Natural killer cell (primary cell): ENCODE measurements at places on chromosomes 16 and 17. TPM values are rescaled to one million over a fixed set of nuclear protein-coding genes. Genes with fewer than 3 reads are reported as not detected.

Gene SLC38A8
- not detected for total RNA-seq

Gene KCNG4
- total RNA-seq, result not detected

Gene RAB11FIP3
- total RNA-seq, result 55.3 TPM

Gene CES1
- 1.7 TPM for total RNA-seq

Gene ACSM2A
- total RNA-seq, result not detected

DNA sequence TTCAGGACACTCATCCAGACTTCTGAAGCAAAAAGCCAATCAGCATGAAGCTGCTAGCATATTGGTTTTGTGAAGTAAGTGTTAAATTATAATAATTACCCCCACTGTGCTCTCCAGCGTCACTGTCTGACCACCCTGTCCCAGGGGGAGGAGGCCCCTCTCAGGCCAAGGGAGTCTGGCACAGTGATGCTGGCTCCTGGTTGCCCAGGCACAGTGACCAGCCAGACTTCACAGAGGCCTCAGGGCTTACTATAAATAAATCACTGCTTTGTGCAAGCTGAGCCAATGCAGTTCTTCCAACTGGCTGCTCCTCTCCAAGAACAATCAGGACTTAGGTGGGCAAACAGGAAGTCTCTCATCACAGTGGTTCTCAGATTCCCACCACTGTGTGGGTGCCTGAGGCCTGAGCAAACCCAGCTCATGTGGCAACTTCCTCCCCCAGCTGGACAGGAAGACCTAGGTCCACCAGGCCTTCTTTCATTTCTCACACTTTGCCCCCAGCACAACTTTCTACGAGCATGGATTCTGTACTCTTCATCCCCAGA is 1.7 kb upstream of the DBNDD1 start:
- no peak for DNase-seq

- peak; percentile 53 for DNase-seq
Observed at GRCh38 chr17:78343543-78344201, 16.2 kb downstream of the SOCS3 start.

DNA sequence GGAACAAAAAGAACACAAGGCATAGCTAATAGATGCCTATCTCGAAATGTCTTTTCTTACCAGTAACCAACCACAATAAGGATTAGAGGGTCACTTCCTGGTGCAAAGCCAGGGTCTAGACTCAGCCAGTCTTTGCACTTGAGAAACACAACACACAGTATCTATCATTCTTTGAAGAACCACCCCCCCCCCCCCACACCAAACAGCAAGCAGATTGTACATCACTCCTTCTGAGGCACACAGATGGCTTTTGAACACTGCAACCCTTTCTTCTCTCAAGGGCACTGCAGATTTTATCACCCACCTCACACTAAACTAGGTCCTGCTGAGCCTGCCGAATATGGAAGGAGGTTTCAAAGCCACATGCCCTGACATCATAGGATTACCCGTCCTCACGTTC is 145.6 kb downstream of the AATF start:
- DNase-seq, result no peak

GRCh38 chr16:57191056-57191571 is 5.0 kb downstream of the RSPRY1 start:
- DNase-seq, result no peak

DNA sequence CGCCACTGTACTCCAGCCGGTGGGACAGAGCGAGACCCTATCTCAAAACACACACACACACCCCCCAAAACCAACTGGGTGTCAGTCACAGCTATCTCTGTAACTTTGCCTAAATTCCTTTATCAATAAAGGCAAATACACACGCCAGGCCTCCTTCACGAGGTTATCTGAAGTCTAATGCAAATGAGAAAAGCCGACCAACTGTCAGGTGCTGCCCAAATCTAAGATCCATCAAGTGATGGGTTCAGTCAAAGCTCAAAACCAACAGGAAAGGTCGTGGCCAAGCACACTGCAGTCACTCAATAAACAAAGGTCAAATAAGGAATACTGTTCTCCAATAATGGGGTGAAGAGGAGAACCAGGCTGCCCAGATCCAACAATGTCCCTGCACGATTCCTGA is 1.1 kb downstream of the ANKFY1 start:
- no peak for DNase-seq

DNA sequence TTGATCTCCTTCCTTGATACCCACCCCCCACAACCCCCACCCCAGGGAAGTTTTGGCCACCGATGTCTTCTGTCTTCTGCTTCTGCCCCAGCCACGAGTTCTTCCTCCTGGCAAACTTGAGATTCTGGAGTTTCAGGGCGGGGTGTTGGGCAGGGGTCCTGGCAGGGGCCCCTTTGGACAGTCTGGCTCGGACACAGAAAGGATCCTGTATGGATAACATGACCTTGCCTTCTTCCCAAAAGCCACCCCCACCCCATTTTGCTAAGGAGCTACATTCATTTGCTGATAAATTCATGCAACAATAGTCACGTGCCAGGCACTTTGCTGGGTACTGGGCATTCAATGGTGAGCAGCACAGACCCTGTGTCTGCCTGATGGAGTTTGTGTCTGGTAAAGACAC is 5.9 kb upstream of the COL1A1 start:
- DNase-seq, result no peak

DNA sequence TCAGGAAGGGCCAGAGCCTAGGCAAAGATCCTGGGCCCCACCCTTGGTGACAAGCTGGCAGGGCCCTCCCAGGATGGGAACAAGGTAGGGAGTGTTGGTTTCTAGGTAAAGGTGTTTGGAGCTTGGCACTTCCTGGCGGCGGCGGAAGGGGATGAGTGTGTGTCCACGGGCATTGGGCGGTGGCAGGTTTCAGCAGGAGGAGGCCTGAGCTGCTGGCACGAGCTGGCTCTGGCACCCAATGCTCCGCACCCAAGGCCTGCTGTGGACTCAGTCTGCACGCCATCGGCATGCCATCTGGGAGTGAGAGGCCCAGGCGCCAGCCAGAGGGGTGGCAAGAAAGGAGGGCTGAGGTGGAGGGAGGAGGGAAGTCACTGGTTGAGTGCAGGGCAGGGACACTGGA is 46.9 kb upstream of the TAC4 start:
- no peak for DNase-seq

GRCh38 chr17:57442914-57443571 is 186.7 kb downstream of the MSI2 start:
- no peak for DNase-seq

- no peak for DNase-seq
Observed at GRCh38 chr17:57407287-57408070, 151.2 kb downstream of the MSI2 start.

DNA sequence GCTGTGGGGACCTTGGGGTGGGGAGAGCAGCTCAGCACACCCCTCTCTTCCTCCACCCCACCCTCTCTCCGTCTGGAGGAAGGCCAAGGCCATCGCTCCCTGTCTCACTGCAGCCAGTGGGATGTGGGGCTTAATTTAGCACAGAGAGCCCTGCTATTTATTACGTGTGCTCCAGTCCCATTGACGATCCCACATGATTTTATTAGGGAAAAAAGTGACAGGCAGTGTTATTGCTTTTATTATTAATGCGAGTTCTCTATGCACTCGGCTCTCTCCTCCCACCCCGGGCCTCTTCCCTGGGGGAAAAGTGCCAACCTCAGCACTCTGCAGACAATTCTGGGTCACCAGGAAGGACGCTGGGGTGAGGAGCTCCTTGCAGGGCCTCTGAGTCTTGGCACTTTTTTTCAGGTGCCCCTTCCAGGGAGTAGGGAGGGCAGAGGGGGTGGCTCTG is 57.3 kb downstream of the MGAT5B start:
- DNase-seq, result no peak

DNA sequence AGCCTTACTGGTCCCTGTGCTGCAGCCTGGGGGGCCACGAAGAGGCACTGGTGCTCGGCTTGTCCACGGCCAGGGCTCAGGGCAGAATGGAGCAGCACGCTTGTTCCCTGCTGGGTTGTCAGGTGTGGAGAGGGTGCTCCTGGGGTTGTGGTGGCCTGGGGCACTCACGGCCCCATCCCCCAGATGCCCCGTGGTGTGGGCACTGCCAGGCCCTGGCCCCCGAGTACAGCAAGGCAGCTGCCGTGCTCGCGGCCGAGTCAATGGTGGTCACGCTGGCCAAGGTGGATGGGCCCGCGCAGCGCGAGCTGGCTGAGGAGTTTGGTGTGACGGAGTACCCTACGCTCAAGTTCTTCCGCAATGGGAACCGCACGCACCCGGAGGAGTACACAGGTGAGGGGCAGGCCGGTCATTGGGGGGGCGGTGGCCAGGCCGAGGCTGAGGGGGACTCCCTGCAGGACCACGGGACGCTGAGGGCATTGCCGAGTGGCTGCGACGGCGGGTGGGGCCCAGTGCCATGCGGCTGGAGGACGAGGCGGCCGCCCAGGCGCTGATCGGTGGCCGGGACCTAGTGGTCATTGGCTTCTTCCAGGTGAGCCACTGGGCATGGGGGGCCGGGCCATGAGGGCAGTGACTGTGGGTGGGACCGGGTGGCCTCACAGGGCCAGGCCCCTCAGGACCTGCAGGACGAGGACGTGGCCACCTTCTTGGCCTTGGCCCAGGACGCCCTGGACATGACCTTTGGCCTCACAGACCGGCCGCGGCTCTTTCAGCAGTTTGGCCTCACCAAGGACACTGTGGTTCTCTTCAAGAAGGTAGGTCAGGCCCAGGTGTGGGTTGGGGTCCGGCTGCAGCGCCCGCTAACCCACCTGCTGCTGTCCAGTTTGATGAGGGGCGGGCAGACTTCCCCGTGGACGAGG is 1.5 kb downstream of the PDIA2 start:
- no peak for DNase-seq

GRCh38 chr17:79304884-79305283 is 230.3 kb downstream of the ENGASE start:
- no peak for DNase-seq

- DNase-seq, result no peak
Observed at GRCh38 chr16:53219795-53220454, 165.1 kb downstream of the CHD9 start.

- DNase-seq, result no peak
Observed at GRCh38 chr17:75819678-75820077, 24.5 kb downstream of the UNC13D start.

GRCh38 chr16:5428932-5429331 is 331.3 kb upstream of the EEF2KMT start:
- DNase-seq, result no peak

DNA sequence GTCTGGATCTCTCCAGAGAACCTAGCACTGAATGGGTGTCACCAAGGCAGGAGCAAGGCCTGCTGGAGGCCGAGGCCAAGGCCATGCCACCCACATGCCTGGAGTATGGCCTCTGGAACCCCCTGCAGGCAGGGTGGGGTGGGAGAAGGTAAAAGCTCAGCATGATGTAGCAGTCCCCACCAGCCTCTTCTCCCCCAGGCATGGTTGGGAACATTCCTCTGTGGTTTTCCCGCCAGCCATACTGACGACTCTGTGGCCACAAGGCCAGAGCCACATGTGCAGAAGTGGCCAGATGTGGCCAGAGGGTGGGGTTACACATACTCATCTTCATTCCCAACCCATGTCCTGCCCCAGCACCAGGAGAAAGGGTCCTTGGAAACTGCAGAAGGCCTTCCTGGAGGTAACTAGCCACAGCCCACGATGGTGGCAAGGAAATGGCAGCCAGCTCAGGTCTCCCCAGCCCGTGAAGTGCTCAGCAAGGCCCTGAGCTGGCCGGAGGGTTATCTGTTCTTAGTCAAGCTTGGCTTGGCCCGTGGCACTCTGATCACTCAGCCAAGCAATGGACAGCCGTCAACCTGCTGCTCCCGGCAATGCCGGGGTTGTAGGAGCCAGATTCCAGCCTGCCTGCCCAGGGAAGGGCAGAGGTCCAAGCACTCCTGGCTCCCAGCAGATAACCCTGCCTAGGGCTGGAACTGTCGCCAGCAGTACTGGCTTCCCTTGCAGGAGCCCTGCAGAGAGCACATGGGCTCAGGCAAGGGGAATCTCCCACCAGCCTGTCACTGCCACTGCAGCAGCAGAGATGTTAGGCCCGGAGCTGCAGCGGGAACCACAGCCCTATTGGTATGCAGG is 26.1 kb downstream of the HDAC5 start:
- DNase-seq, result no peak
